ENCODE measurements at places on chromosomes 3 and 15. TPM values are rescaled to one million over a fixed set of nuclear protein-coding genes. Genes with fewer than 3 reads are reported as not detected.

The UBA7 gene
- total RNA-seq, result 94.6 TPM

The GP9 gene
- total RNA-seq, result not detected

The PRICKLE2 gene
- total RNA-seq, result 62.7 TPM

The LRRC2 gene
- 6.0 TPM for total RNA-seq

The RBMS3 gene
- 76.7 TPM for total RNA-seq

The GRIP2 gene
- total RNA-seq, result 2.7 TPM

The PDCD10 gene
- 44.8 TPM for total RNA-seq

The PCYT1A gene
- 144 TPM for total RNA-seq

The SCN11A gene
- under 0.01 TPM for total RNA-seq

The CHRNA3 gene
- total RNA-seq, result not detected

The GPR160 gene
- total RNA-seq, result 0.36 TPM

The ASB14 gene
- total RNA-seq, result not detected

The COLQ gene
- 0.61 TPM for total RNA-seq

The BFSP2 gene
- not detected for total RNA-seq

The AGBL1 gene
- not detected for total RNA-seq

The ZNF385D gene
- 1.6 TPM for total RNA-seq

The TTC14 gene
- total RNA-seq, result 33.6 TPM

The CLDN11 gene
- total RNA-seq, result 290 TPM

The CCR1 gene
- 0.81 TPM for total RNA-seq

The CDC25A gene
- total RNA-seq, result 2.8 TPM

The AHSG gene
- total RNA-seq, result not detected

The SCN5A gene
- 0.24 TPM for total RNA-seq

The SHC4 gene
- 0.61 TPM for total RNA-seq

The GP5 gene
- not detected for total RNA-seq

The WDR49 gene
- total RNA-seq, result 0.49 TPM

The ZNF774 gene
- 0.85 TPM for total RNA-seq

The CHAC1 gene
- 12.0 TPM for total RNA-seq

The RGMA gene
- total RNA-seq, result 7.5 TPM

The DCLK3 gene
- under 0.01 TPM for total RNA-seq

The KCNMB3 gene
- 1.9 TPM for total RNA-seq

The KBTBD8 gene
- total RNA-seq, result 0.49 TPM

The ARGFX gene
- total RNA-seq, result not detected

The COL6A6 gene
- 1.3 TPM for total RNA-seq

The RTP1 gene
- not detected for total RNA-seq

The CNTN4 gene
- 0.73 TPM for total RNA-seq

The NOX5 gene
- total RNA-seq, result 0.49 TPM

Data from hair follicle dermal papilla cell (primary cell).